ENCODE measurements at places on chromosomes 3 and 15. TPM values are rescaled to one million over a fixed set of nuclear protein-coding genes. Genes with fewer than 3 reads are reported as not detected.

Gene ZNF385D
- total RNA-seq: 0.40 TPM

Gene GOLIM4
- 98.2 TPM for total RNA-seq

Gene SIDT1
- 134 TPM for total RNA-seq

Gene THSD4
- total RNA-seq: 38.7 TPM

Gene POPDC2
- 17.7 TPM for total RNA-seq

Gene P3H2
- 69.6 TPM for total RNA-seq

Gene CACNA2D2
- total RNA-seq: 0.55 TPM

Gene KCNH8
- total RNA-seq: 1.00 TPM

DNA sequence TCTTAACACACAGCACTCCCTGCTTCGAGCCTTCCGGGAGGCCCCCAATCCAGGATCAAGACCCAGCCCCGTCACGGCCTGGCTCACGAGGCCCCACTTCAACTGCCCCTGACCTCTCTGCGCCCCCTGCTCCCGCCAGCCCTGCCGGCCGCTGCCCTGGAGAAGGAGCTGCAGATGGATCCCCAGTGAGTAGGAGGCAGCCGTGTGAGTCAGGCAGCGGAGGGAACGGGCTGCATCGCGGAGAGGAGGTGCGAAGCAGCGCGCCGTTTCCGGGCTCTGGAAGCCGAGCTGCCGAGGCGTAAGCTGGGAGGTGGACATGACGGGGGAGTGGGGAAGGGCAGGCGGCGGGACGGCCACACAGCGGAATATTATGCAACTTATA lies 133.4 kb downstream of the TPRA1 start:
- peak; percentile 13 for DNase-seq

DNA sequence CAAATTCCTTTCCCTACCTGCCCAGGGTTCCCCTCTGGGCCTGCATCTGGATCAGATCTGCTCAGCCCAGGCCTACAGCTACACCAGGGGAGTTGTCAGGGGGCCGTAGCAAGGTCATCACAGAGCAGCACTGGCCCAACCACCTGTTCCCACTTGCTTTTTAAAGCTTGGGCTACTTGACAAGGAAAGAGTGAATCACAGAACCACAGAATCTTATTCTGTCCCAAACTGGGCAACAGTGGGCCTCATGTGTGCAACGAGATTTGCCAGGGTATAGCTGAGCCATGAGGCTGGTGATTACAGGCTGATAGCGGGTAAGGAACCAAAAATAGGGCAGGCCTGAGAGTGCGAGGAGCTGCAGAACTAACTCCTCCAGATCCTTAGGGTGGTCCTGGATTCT lies 66.7 kb downstream of the MYLK start:
- no peak for DNase-seq

- DNase-seq: no peak
Observed at GRCh38 chr3:44952689-44953088, 23.3 kb downstream of the ZDHHC3 start.

DNA sequence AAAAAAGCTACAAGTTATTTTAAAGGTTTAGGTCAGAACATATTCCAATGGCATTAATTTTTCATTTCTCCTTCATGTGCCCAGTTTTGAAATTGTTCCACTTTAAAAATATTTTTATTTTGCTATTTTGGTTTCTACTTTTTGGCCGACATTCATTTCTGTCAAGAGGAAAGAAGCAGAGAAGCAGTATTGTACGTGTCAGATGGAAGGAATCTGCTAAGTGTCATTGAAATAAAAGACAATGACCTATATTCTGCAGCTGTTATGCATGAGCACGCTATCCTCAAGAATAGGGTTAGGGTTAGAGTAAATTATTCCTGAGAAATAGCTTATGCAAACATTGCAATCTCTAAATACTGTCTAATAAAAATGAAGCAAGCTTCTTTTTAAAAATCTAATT lies 941.7 kb downstream of the TUSC7 start:
- DNase-seq: no peak

DNA sequence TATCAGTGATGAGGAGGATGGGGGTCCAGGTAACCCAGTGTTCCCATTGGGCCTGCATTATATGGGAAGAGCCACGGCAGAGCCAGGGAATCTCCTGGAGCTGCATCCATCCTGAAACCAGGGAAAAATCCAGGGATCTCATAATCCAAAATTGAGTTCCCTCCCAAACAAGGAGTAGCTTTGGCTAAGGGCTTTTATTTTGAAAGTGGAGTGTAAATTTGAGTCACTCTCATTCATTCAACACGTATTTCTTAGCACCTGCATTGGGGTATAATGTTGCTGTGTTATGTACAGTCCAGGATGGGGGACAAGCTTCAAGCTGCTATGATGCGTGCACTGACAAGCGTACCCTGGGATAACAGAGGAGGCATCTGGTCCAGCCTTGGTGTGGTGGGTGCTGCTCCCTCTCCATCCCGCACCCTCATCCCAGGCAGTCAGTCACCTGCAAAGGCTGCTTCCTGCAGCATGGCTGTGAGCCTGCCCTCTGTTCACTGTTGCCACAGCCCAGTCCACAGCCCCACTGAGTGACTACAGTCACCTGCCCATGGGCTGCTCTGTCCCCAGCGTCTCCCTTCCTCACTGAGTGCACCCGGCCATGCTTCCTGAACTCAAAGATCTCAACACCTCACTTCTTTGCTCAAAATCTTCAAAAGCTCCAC lies 135.6 kb downstream of the OPA1 start:
- no peak for DNase-seq

GRCh38 chr3:165491487-165491886 lies 295.3 kb upstream of the SLITRK3 start:
- DNase-seq: no peak

DNA sequence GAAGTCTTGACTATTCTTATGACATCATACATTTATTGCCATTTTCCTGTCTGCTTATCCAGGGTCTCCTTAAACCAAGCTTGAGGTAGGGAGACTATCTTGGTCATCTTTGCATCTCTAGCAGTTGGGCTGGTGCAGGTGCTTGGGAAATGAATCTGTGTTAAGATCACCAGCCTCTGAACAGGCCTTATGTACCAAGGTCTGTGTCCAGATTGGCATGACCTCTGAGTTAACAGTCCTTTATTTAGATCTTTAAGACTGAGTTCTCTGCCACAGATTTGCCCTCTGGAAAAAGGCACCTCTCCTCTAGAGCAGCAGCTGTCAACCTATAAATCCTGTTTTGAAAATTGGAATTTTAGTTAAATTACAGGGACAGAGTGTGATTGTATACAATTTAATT lies 35.4 kb downstream of the RAB7A start:
- no peak for DNase-seq

- no peak for DNase-seq
Observed at GRCh38 chr3:151949706-151950105, 76.3 kb downstream of the SUCNR1 start.

- DNase-seq: no peak
Observed at GRCh38 chr15:36370731-36371112, 208.7 kb upstream of the CDIN1 start.

DNA sequence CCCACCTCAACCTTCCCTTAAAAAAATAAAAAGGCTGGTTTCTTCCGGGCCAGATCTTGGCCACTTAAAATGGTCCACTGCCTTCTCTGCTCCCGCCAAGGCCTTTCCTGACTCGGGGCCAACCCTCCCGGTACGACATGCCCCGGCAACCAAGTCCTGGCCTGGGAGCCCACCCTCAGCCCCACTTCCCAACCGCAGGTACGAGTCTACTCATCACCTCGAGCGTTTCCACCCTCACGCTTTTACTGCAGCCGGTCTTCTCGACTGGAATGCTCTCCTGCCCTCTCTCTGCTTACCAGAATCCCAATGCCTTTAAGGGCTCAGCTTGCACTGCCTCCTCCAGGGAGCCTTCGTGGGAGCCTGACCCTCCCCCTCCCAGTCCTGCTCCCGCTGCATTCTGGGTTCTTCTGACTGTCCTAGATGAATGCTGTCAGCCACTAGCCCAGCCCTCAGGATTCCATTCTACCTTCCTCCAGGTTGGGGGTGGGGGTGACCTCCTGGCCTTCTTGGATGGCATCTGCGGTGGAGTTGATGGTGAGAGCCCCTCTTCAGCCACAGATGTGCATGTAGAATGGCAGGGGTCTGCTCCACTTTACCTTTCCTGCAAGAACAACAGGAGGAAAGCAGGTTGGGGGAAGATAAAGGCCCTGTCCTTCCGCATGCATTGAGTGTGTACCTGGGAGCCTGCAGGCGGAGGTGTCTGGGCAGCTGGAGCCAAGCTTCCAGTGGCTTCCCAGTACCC lies 1.1 kb upstream of the CSRNP1 start:
- DNase-seq: no peak

DNA sequence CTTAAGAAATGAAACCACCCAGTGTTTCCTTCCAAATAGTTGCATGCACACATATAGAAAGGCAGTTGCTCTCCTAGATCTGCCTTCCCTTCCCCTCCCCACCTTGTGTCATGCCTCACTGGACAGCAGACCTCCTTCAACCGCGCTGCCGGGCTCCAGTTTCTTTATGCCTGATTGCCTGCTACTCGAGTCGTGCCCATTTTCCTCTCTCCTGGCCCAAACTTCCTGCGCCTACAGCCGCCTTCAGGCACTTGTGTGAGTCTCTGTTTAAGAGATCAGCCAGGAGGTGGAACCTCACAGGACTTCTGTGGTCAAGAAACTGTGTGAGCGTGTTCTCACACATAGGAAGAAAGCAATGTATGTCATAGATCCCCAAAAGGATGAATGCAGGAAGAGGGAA lies 8.8 kb upstream of the FAM107A start:
- DNase-seq: no peak

GRCh38 chr15:69807721-69808120 lies 290.0 kb downstream of the TLE3 start:
- DNase-seq: no peak

DNA sequence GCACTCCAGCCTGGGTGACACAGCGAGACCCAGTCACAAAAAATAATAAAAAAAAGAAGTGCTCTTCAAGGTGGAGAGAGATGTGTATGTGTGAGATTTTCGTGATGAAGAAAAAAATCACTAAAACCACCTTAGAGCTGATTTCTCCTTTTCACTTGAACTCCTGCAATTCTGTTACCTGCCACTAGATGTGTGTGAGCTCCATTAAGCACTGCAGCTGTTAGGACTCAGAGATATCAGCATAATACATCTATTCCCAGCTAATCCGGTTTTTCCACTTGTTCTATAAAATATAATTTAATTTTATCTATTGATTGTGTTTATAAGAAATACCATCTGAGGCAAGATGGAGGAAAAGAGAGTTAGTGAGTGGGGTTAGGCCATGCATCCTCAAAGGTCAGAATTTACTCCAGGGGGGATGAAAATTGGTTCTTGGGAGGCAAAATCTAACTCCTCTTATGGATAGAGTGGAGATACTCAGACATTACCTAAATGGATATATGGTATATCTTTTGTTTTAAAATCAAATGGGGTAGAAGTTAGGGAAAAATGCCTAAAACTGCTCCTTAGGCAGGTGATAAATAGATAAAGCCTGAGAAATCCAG lies 152.7 kb downstream of the IL20RB start:
- DNase-seq: no peak

DNA sequence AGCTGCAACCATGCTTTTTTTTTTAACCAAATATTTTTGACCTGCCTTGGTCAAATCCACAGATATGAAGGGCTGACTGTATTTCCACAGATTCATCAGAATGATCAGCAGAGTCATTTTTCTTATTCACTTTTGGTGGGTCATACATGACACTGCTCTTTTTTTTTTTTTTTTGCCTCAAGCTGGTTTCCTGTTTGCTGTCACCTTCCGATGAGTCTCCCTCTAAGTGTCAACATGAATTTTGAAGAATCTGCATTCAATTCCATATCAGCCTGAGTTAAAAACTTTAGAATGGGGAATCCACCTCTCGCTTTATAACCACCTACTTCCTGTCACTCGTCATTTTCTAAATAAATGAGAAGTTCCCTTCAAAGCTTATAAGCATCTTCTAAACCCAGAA lies 2.2 kb upstream of the SLC12A8 start:
- DNase-seq: no peak

GRCh38 chr3:134874737-134875413 lies 79.8 kb downstream of the EPHB1 start:
- no peak for DNase-seq

GRCh38 chr3:16378920-16379319 lies 113.9 kb downstream of the OXNAD1 start:
- no peak for DNase-seq

DNA sequence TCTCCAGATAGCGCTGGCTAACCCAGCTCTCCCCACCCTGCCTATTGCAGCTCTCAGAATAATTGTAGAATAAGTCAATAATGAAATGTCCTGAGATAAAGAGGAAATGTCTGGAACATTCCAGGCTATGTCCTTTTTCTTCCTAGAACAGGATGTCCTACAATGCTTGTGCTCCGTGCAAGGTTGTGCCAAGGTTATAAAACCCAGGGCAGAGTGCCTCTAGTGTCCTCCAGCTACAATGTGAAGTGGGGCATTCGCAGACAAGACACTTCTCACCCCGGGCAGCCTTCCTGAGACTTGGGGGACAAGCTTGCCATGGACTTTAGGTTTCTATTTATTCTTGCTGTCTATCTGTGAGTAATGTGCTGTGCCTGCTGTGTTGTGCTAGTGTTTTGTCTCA lies 900.6 kb downstream of the TUSC7 start:
- DNase-seq: no peak

- DNase-seq: peak; percentile 15
Observed at GRCh38 chr3:11480663-11481298, 162.9 kb downstream of the VGLL4 start.

- no peak for DNase-seq
Observed at GRCh38 chr3:159627229-159627628, 361.4 kb upstream of the IL12A start.

GRCh38 chr15:65777843-65778242 lies 14.2 kb downstream of the DENND4A start:
- no peak for DNase-seq

- DNase-seq: no peak
Observed at GRCh38 chr15:91102546-91103330, 2.7 kb downstream of the SV2B start.

- DNase-seq: no peak
Observed at GRCh38 chr15:42373936-42374335, 14.6 kb downstream of the CAPN3 start.

DNA sequence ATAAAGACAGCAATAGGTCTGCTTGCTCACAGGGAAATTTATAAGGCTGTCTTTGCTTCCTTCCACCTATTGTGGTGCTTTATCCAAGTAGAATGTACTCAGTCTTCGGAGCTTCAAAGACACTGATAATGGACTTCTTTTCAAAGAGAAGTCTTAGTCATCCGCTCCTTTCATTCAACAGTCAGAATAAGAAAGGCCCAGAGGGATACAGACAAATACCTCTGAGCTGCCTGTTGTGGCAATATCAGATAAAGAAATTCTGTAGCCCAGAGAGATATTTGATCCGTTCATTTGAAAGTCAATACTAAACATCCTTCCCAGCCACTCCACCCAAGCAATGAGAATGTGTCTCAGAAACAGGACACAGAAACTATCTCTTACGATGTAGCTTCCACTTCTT lies 110.0 kb downstream of the FHIT start:
- DNase-seq: no peak
